COLO829 (cell line): ENCODE measurements at places on chromosomes 11 and 22.

DNA sequence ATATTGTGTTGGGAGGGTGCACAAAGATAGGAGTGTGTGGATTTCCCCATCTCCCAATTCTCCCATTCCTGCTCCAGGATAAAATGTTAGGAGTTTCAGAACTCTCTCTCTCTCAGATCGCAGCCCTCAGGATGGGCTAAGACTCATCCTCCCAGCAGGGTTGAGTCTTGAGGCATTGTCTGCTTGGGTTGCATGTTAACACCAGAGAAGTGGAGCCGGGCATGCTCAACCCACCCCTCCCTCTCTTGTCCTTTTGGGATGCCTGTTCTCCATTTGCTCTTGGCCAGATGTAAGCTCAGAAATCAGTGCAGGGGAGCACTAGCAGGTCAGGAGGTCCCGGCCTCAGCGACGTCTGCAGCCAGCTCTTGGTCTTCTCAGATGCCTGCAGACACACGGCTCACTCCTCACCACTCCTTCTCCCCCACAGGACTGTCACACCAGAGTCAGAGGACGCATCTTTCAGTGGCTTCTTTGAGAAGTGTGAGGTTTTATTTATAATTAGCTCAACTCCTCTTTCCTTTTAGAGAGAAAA lies 1456.5 kb downstream of the TBC1D22A start:
- no peak for DNase-seq

- DNase-seq: no peak
Measured at GRCh38 chr11:61022311-61023085, 51.0 kb downstream of the CD6 start.

DNA sequence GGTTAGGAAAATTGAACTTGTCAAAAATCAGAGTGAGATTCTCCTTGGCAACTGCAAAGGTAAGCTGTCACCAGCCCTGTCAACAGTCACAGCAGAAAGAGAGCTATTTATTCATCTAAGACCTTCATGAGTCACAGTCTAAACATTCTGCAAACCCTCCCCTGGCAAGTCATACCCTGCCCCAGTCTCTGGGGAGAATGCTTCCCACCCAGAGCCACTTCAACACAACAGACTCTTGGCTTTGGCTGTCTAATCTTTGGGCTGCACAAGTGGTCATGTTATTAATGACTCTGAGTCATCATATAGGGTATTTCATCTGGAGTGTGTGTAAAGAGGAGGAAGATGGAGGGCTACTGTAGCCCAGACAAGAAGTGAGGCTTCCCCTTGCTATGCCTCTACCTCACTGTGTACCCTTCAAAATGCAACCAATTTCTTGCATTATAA lies 153.4 kb downstream of the CCDC34 start:
- DNase-seq: peak; percentile 88

GRCh38 chr11:20000351-20001134 lies 159.7 kb downstream of the DBX1 start:
- no peak for DNase-seq

DNA sequence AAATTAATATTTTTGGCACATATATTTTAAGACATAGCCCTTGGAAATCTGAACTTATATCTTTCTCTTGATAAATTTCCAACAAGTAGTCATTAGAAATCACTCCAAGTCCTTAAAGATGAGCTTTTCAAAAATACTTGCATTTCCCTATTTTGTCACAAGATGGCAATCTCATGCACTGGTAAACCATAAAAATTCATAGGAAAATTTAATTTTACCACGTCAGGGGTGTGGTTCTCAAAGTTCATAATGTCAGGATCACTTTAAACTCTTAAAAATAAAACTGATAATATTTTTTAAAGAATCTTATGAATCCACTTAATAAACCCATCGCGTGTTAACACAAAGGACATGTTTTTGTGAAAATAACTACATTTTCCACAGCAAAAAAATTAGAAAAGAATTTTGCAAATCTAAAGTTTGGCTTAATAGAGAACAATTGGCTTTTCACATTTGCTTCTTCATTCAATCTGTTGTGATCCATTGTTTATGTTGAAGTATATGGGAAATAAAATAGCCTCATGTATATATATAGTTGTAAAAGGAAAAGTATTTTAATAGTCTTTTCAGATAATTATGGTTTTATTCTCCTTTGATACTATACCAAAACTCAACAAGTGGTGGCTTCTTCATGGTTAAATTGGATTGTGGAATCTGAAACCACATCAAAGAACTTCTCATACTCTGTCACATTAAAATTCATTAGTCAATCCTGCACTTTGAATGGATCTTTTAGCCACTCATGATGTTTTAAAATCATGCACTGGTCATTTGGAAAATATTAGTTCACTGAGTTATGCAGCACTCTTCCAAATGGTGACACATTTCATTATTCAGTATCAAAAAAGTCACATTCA lies 169.1 kb downstream of the CADM1 start:
- peak; percentile 42 for DNase-seq
